ENCODE measurements at places on chromosomes 16 and 17.

DNA sequence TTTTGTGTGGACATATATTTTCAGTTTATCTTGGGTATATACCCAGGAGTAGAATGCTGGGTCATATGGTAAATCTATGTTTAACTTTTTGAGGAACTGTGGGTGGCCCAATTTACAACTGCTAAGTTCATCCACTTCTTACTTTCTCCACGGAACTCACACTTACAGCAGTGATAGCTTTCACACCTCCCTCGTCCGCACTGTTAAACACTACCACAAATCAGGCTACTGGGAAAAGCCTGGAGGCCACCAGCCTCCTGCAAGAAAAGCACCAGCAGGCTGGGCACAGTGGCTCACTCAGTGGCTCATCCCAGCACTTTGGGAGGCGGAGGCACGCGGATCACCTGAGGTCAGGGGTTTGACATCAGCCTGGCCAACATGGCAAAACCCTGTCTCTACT, 14.7 kb upstream of the ZG16 start:
- no peak for DNase-seq

DNA sequence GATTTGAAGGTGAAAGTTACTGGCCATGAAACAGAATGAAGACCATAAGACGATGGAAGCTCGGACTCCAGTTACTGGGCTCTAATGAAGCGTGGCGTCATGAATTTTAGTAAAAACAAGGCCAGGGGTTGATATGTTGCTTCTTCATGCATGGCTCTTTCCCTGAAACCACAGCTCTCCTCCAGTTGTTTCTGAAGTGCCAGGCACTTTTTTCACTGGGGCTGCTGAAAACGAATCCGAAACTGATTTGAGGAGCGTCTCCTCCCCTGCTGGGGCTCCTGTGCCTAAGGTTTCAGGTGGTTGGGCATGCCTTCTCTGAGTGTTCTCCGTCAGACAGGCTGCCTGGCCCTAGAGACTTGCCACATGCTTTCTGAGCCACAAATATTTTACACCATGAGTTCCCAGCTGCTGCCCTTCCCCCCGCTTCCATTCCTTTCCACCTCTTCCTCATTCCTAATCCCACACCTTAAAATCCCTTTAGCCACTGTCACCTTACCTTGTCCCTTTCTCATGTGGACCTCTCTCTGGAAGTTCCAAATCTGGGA, 3.7 kb upstream of the MYL4 start:
- DNase-seq, result no peak

DNA sequence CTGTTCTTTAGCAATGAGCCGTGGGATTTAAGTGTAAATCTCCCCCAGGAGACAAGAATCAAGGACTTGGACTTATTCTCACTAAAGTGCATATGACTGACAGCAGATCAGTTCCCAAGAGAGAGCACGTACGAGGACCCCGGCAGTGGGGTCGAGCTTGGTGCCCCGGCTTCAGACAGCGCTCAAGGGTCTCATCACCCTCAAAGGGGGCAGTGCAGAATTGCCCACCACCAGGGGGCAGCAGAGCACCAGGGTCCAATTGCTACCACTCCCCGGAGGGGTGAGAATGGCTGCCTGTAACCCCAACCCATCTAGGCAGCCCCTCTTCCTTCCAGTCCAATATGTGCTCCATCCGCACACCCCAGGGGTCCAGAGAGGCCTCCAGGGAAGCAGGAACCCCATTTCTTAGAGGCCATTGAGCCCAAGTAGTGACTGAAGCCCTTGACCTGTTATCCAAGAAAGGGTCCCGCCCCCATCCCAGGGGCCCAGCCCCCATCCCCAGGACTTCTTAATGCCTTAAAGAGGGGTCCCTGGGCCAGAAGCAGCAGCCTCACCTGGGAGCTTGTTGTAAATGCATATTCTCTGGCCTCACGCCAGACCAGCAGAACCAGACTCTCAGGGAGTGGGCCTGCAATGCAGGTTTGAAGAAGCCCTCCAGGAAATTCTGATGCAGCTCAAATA, 86.1 kb downstream of the ZDHHC7 start:
- peak; percentile 69 for DNase-seq

- no peak for DNase-seq
These were observed 90.0 kb upstream of the TBX2 start for GRCh38 chr17:61309362-61310256.

- no peak for DNase-seq
These were observed 661 bp downstream of the LRRC3C start for GRCh38 chr17:39927929-39928857.

DNA sequence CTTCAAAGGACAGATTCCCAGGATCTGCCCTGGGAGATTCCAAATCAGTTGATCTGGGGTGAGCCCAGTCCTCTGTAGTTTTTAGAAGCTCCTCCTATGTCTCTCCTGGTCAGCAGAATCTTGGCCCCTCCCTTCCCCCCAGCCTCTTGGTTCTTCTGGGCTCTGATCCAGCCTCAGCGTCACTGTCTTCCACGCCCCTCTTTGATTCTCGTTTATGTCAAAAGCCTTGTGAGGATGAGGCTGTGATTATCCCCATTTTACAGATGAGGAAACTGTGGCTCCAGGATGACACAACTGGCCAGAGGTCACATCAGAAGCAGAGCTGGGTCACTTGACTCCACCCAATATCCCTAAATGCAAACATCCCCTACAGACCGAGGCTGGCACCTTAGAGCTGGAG, 840 bp upstream of the CDH5 start:
- no peak for DNase-seq

DNA sequence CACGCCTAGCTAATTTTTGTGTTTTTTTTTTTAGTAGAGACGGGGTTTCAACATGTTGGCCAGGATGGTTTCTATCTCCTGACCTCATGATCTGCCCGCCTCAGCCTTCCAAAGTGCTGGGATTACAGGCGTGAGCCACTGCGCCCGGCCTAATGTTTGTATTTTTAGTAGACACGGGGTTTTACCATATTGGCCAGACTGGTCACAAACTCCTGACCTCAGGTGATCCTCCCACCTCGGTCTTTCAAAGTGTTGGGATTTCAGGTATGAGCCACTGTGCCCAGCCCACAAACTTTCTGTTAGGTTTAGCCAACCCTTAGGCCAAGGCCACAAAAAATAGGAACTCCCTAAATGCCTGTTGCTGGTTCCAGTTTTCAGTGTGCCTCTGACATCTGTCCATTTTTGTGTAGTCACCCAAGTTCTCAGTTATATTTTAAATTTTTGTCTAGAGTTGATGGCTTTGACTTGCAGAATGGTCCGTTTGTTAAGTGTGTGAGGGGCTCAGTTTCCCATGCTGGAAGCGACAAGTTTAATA, 12.7 kb downstream of the CCL16 start:
- DNase-seq, result no peak

GRCh38 chr16:22321340-22322001, 24.3 kb downstream of the POLR3E start:
- DNase-seq, result peak; percentile 71
